ENCODE measurements at places on chromosomes 3 and 15. TPM values are rescaled to one million over a fixed set of nuclear protein-coding genes. Genes with fewer than 3 reads are reported as not detected.

DNA sequence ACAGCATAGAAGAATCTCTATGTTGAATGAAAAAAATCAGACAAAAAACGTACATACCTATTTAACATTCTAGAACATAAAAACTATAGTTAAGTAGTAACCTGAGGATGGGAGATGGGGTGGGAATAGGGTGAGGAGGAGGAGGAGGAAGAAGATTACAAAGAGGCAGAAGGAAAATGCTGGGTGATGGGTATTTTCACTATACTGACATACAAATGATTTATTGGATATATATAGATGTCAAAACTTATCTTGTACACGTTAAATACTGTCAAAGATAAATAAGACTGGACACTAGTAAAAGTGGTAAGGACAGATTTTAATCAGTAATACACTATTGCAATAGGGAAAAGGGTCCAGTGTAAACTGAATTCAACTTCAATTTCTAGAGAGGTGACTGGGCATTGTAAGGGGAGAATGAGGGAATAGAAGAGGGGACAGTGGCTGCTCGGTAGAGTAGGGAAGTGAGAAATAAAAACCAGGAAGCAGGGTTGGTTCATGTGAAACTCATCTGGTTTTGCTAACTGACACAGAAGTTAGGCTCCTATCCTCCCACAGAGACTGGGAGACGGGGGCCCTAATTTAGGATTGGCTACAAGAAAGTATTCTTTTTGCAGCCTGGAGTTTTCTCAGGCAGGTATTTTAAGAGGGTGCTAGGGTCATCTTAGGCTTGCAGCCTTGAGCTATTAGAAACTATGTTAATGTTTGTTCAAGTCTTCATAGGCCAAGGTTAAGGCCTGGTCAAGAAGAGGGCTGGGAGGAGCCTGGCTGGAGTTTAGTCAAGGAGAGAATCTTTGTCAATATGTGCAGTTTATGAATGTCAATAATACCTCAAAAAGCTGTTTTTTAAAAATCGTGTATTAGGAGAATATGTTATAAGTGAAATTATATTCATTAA, 15.0 kb upstream of the C15orf61 start:
- H3K4me1 ChIP-seq = peaks cover 29% of the 10 kb centered on the region

- H3K27ac ChIP-seq = no peak overlapping the region
- no peaks in the 10 kb centered on the region for H3K4me1 ChIP-seq
- no peaks in the 10 kb centered on the region for H3K27me3 ChIP-seq
- H3K36me3 ChIP-seq = no peaks in the 10 kb centered on the region
- no peak overlapping the region for H3K4me3 ChIP-seq
Observed at GRCh38 chr3:62586356-62586755, 213.0 kb upstream of the FEZF2 start.

DNA sequence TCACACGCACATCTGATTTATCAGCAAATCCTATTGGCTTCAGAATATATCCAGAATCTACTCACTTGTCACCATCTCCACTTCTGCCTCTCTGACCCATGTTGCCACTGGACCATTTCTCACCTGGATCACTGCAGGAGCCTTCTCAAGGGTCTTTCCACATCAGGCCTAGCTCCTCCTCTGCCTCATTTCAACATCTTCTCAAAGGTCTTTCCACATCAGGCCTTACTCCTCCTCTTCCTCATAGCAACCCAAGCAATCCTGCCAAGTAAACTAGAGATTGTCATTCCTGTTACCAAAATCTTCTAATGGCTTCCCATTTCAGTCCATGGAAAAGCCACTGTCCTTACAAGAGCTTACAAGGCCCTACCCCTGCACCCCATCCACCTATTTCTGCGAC, 18.0 kb upstream of the DUT start:
- H3K36me3 ChIP-seq = no peaks in the 10 kb centered on the region
- H3K4me1 ChIP-seq = no peaks in the 10 kb centered on the region
- no peak overlapping the region for H3K4me3 ChIP-seq
- no peak overlapping the region for H3K27ac ChIP-seq
- no peaks in the 10 kb centered on the region for H3K27me3 ChIP-seq
- no peak for DNase-seq

- H3K27ac ChIP-seq = no peak overlapping the region
- peaks cover 18% of the 10 kb centered on the region for H3K27me3 ChIP-seq
- peaks cover 6% of the 10 kb centered on the region for H3K4me1 ChIP-seq
- H3K4me3 ChIP-seq = no peak overlapping the region
Observed at GRCh38 chr3:184486614-184487013, 75.0 kb upstream of the EPHB3 start.

The LYZL4 gene
- not detected for total RNA-seq

DNA sequence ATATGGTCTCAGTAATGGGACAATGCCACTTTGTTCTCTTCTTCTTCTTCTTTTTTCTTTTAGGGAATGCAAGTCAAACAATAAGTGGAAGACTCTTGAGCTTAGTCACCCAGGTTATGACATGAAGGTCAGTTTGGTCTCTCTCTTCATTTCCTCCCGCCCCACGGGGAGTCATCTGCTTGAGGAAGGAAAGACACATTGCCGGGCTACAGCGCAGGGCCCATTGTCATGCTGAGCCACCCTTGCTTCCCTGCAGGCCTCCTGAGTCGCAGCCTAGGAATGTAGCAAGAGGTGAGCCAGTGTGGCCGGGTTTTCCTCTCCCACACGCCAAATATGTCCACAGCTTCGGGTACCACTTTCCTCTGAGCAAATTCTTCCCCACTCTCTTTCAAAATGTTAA, 47.6 kb downstream of the RAP2B start:
- no peaks in the 10 kb centered on the region for H3K36me3 ChIP-seq
- H3K4me1 ChIP-seq = no peaks in the 10 kb centered on the region
- H3K27me3 ChIP-seq = no peaks in the 10 kb centered on the region
- no peak for DNase-seq
- no peak overlapping the region for H3K27ac ChIP-seq
- no peak overlapping the region for H3K4me3 ChIP-seq

- H3K4me1 ChIP-seq = peaks cover 2% of the 10 kb centered on the region
- no peak overlapping the region for H3K4me3 ChIP-seq
- H3K27ac ChIP-seq = no peak overlapping the region
- H3K27me3 ChIP-seq = peaks cover 16% of the 10 kb centered on the region
- DNase-seq = no peak
- no peaks in the 10 kb centered on the region for H3K36me3 ChIP-seq
Observed at GRCh38 chr15:42085721-42086120, 8.6 kb downstream of the PLA2G4D start.

- no peak overlapping the region for H3K4me3 ChIP-seq
- H3K27ac ChIP-seq = no peak overlapping the region
- peaks cover 51% of the 10 kb centered on the region for H3K36me3 ChIP-seq
Observed at GRCh38 chr15:84764989-84765388, 16.6 kb downstream of the ZNF592 start.

DNA sequence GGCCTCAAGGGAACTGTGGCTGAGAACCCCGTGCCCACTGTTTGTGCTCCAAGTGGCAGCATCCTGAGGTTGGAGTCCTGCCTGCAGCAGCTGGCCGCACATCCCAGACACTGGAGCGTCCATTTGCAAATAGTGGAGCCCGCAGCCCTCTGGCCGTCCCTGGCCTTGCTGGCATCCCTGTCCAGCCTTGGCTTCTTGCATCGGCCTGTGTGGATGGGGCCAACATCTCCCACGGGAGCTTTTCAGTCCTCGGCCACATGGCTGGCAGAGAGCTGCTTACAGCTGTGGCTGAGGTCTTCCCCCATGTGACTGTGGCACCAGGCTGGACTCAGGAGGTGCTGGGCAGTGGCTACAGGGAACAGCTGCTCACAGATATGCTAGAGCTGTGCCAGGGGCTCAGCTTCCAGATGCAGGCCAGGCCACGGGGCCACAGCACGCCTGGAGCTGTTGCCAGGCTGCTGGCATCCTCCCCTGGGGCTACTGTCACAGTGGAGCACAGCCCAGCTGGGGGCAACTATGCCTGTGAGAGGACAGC, 71.2 kb downstream of the FAM43A start:
- H3K27ac ChIP-seq = no peak overlapping the region
- no peaks in the 10 kb centered on the region for H3K36me3 ChIP-seq
- peaks cover 13% of the 10 kb centered on the region for H3K27me3 ChIP-seq
- H3K4me3 ChIP-seq = no peak overlapping the region
- H3K4me1 ChIP-seq = no peaks in the 10 kb centered on the region

The POPDC2 gene
- total RNA-seq = 5.5 TPM

DNA sequence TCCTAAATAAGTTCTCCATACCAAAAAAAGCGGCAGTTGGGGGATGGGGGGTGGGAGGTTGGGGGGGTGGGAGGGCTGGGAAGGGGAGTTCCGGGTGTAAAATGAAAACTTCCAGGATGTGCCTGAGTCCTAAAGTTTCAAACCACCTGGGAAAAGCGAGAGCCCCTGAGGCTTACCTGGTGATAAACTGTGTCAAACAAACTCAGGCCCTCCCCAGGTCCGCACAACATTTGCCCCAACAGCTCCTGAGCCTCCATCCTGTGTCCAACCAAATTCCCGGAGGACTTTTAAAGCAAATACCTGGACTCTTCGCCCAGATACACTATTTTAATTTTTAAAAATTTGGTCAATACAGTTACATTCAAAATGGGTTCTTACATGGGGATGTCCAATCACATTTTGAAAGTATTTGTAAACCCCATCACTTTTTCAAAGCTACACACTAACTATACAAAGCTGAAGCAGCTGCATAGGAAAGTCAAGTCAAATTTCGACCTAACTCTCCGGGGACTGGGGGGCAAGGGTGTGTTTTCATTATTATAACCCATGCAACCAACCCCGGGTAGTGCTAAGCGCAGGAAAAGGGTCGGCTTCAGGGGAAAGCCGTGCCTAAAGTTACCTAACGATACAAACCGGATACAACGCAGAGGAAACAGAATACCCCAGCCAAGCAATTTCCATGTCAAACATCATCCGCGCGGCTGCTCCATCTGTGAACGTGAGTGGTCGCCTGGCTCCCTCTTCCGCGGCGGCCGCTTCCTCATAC, 685 bp upstream of the FOXB1 start:
- no peak overlapping the region for H3K27ac ChIP-seq
- H3K4me1 ChIP-seq = peaks cover 23% of the 10 kb centered on the region
- DNase-seq = no peak
- peaks cover 73% of the 10 kb centered on the region for H3K27me3 ChIP-seq

The UCN2 gene
- total RNA-seq = not detected

- H3K4me3 ChIP-seq = no peak overlapping the region
- H3K4me1 ChIP-seq = peaks cover 49% of the 10 kb centered on the region
- no peak overlapping the region for H3K27ac ChIP-seq
Observed at GRCh38 chr3:18501679-18502343, 76.7 kb upstream of the SATB1 start.

DNA sequence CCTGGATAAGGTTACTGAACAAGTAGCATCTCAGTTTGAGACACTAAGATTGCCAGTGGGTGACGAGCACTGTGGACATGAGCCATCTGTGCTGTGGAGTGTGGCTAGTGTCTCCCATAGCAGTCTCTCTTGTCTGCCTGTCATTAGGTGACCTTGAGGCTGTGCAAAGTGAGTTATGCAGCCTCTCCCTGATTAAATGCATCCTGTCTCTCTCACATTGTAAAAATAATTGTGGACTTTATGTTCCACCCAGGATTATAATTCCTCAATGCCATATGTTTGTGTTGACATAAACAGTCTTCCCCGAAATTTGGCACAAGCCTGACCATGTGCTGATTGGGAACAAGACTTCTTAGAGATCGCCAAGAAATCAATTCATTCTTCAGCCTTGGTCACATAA, 168.9 kb downstream of the MYRIP start:
- DNase-seq = no peak
- no peaks in the 10 kb centered on the region for H3K4me1 ChIP-seq
- no peak overlapping the region for H3K27ac ChIP-seq
- H3K4me3 ChIP-seq = no peak overlapping the region

The DPH3 gene
- 13.4 TPM for total RNA-seq

DNA sequence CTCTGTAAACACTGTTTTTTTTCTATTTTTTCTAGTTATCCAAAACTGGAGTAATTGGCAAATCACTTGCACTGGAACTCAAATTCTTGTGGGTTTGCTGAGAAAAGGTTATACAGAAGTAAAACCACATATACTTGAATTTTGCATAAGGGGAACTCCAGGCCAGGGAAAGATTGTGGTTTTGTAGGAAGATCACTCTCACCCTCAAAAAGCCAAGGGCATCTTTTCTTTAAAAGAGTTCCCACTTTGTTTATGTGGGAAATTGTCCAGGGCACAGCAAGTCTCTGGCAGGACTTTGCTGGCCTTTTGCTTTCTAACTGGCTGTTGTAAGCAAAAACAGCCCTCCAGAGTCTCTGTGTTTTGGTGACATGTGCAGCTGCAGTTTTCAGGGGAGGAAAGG, 340.3 kb upstream of the RBMS3 start:
- no peak overlapping the region for H3K27ac ChIP-seq
- no peak for DNase-seq
- H3K27me3 ChIP-seq = no peaks in the 10 kb centered on the region
- H3K4me3 ChIP-seq = no peak overlapping the region
- no peaks in the 10 kb centered on the region for H3K36me3 ChIP-seq

- H3K4me3 ChIP-seq = peak within 1 kb of the TSS; percentile 56
- H3K4me1 ChIP-seq = peaks cover 19% of the 10 kb centered on the region
- no peak within 1 kb of the TSS for H3K27ac ChIP-seq
- no peaks in the 10 kb centered on the region for H3K36me3 ChIP-seq
- H3K27me3 ChIP-seq = peaks cover 54% of the 10 kb centered on the region
Observed at GRCh38 chr3:53493963-53494791, at the start of gene CACNA1D. TSS of gene CACNA1D (plus strand) at chr3:53494611. CDS start at chr3:53495167, 556 bp downstream.

- peaks cover 30% of the 10 kb centered on the region for H3K27me3 ChIP-seq
- no peaks in the 10 kb centered on the region for H3K36me3 ChIP-seq
- H3K4me1 ChIP-seq = no peaks in the 10 kb centered on the region
- H3K4me3 ChIP-seq = no peak overlapping the region
- H3K27ac ChIP-seq = no peak overlapping the region
Observed at GRCh38 chr15:74264081-74264501, 28.0 kb downstream of the CCDC33 start.

Measured in activated B cell treated with CpG ODN at 0.5 μM for 24 hours (primary cell).